Upper lobe of right lung (tissue), 1 donor: ENCODE measurements at places on chromosomes 11 and 22.

- DNase-seq, result peak; percentile 93
- H3K27ac ChIP-seq, result peak within 1 kb of the TSS; percentile 74
- no peaks in the 10 kb centered on the region for H3K27me3 ChIP-seq
- peaks cover 2% of the 10 kb centered on the region for H3K36me3 ChIP-seq
- H3K4me1 ChIP-seq, result peaks cover 15% of the 10 kb centered on the region
Observed at GRCh38 chr11:66510271-66510989, at the start of gene BBS1. Gene BBS1, plus strand, starts transcription at chr11:66510635. Its CDS starts 25 bp downstream, at chr11:66510660.

DNA sequence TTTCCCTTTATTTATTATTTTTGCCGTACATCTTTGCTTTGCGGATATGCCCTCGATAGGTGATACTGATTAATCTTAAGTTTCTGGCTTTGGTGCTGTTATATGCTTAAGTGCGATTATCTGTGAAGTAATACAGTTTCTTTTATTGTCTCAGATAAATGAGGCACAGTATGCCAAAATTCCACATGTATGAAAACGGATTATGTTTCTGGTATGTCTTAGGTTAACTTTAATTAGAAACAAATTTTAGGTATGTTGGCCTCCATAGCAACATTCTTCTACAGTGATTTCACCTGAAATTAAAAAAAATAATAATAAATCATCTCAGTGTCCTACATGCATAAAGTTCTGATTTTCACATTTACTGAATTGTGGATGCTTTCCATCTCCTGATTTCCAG, 119.2 kb downstream of the ARHGAP42 start:
- H3K4me1 ChIP-seq, result no peaks in the 10 kb centered on the region
- H3K27ac ChIP-seq, result no peak overlapping the region
- DNase-seq, result no peak
- H3K4me3 ChIP-seq, result no peak overlapping the region

DNA sequence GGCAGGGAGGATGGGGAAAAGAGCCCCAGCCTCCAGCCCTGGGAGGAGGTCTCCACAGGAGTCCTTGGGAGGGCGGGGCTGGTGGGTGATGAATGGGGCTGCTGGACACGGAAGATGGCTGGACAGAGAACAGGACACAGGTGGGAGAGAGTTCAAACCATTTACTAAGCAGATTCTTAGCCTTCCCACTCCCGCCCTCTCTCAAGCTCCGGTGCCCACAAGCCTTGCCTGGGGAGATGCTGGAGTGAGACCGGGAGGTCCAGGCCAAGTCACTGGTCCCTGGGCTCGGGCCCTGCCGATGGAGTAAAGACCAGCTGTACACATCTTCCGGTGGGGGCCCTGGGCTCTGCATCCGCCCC, 1.4 kb downstream of the CLDN5 start:
- peaks cover 4% of the 10 kb centered on the region for H3K36me3 ChIP-seq
- H3K4me3 ChIP-seq, result peak overlapping the region; percentile 49
- H3K27me3 ChIP-seq, result peaks cover 35% of the 10 kb centered on the region
- DNase-seq, result no peak
- peaks cover 3% of the 10 kb centered on the region for H3K4me1 ChIP-seq
- H3K27ac ChIP-seq, result peak overlapping the region; percentile 78

DNA sequence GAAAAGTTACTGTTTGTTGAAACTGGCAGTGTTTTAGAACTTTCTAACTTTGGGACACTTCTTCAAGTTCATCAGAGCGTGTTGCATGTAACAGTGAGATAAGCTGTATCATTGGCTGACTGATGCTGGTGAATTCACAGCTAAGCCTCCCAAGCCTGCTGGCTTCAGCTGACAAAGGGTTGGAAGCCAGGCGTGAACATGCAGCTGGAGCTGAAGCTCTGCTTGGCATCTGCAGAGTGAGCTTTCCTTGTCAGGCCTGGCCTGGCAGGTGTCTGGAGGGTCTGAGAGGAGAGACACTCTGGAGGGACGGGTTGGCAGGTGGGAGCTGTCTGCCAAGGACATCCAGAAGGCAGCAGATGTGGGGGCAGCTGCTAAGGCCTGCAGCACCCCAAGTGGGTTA, 1.5 kb downstream of the AMPD3 start:
- no peak for DNase-seq
- H3K36me3 ChIP-seq, result no peaks in the 10 kb centered on the region
- H3K4me3 ChIP-seq, result peak overlapping the region; percentile 46
- H3K4me1 ChIP-seq, result peaks cover 19% of the 10 kb centered on the region
